ENCODE measurements at places on chromosomes 6 and 20.

DNA sequence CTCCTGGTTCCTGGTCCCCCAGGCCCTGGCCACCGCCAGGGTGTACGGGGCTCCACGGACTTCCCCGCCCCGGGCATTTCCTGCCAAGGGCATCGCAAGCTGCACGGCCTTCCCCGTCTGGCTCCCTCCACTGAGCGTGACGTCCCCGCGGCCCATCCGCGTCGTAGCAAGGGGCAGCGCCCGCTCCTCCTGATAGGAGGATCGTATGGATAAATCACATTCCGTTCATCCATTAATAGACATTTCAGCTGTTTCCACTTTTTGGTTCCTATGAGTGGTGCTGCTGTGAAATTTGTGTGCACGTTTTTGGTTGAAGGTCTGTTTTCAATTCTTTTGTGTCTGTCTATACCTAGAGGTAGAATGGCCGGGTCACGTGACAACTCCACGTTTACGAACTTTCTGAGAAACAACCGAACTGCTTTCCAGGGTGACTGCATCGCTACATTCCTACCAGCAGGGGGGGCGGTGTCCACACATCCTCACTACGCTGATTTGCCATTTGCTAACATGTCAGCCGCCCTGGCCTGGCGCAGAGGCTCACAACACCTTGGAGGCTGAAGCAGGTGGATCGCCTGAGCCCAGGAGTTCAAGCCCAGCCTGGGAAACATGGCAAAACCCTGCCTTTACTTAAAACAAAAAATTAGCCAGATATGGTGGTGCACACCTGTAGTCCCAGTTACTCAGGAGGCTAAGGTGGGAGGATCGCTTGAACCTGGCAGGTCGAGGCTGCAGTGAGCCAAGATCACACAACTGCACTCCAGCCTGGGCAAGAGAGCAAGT lies 37.7 kb downstream of the KCNQ2 start:
- peak; percentile 53 for DNase-seq

DNA sequence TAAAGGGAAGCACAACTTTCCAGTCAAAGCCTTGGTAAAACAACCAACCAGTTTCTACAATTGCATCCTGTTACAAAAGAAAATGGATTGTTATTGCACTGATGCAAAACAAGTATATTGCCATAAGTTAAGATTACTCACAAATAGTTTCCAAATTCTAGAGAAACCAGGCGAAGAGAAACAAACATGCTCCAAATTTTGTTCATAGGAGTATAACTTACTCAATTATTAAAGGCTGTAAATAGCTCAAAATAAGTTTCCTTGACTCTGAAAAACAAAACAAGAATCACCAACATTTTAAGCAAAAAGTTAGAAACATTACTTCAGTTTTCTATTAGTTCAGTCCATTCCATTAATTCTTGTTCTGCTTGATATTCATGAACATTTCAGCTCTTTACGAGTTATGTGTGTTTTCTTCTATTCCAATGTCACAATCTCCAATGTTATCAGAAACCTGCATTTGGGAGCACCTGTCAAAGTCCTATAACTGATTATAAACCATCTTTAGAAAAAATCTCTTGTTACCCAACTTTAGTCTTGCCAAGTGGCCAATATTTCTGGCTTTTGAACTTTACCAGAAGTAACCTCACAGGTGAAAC lies 137.9 kb upstream of the THBS2 start:
- no peak for DNase-seq

DNA sequence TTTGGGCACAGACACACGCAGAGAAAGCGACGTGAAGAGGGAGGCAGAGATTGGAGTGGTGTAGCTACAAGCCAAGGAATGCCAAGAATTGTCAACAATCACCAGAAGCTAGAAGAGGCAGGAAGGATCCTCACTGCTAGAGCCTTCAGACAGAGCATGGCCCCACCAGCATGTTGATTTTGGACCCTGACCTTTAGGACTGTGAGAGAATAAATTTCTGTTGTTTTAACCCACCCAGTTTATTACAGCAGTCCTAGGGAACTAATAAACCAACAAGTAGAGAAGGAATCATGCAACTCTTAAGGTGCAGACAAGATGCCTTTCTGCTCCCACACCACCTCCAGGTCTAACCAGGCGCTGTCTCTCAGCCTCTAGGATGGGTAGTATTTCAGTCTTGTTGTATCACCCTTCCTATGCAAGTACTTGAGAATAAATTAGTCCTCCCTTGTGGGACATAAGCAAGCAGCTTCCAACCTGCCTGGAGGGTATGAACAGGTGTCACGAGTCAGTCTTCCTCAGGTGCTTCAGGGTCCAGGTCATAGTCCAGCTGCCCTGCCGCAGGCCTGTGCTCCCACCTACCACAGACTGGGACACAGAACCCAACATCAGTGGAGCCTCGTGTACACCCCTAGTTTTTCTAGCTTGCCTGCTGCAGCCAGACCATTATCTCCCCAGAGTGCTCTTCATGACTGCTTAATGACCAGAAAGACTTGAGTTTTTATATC lies 46.4 kb upstream of the CCN2 start:
- DNase-seq: no peak

- no peak for DNase-seq
Observed at GRCh38 chr6:32718879-32719278, 22.3 kb upstream of the HLA-DQA2 start.

- DNase-seq: no peak
Observed at GRCh38 chr6:128240024-128240428, 280.4 kb downstream of the PTPRK start.

- no peak for DNase-seq
Observed at GRCh38 chr20:57126481-57127092, 139.9 kb downstream of the BMP7 start.

GRCh38 chr6:149111556-149112115 lies 205.9 kb upstream of the TAB2 start:
- no peak for DNase-seq

GRCh38 chr6:89368107-89368506 lies 15.6 kb upstream of the UBE2J1 start:
- peak; percentile 36 for DNase-seq

DNA sequence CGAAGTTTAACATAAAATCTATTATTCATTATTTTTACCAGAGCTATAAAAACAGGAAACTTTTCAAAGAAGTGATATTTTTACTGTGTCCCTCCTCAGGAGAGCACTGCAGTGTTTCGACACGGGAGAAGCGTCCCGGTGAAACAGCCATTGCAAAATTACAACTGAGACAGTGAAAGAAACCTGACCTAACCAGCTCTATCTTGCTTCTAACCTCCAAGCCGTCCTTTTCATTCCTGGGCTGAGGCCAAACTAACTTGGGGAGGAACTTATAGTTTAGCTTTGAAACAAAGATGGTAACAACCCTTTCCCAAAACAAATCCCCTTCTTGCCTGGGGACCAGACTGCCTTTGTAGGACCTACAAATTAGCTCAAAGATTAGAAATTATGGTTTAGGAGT lies 79.2 kb downstream of the WDR27 start:
- no peak for DNase-seq

GRCh38 chr20:32278199-32278643 lies 770 bp downstream of the KIF3B start:
- no peak for DNase-seq

DNA sequence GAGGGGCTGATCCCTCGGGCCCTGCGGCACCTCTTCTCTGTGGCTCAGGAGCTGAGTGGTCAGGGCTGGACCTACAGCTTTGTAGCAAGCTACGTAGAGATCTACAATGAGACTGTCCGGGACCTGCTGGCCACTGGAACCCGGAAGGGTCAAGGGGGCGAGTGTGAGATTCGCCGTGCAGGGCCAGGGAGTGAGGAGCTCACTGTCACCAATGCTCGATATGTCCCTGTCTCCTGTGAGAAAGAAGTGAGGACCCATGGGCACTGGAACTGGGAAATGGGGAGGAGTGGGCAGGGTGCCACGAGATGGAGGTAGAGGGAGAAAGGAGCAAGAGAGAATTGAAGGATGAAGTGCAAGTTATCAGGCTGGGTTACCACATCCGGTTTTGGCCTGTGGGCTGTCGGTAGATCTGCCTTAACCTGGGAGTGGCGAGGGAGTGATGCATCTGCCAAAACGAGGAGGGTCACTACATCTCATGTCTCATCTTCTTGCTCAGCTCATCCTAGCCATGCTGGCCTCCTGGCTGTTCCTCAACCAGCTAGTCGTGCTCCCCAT lies 5.4 kb upstream of the PHF1 start:
- no peak for DNase-seq

DNA sequence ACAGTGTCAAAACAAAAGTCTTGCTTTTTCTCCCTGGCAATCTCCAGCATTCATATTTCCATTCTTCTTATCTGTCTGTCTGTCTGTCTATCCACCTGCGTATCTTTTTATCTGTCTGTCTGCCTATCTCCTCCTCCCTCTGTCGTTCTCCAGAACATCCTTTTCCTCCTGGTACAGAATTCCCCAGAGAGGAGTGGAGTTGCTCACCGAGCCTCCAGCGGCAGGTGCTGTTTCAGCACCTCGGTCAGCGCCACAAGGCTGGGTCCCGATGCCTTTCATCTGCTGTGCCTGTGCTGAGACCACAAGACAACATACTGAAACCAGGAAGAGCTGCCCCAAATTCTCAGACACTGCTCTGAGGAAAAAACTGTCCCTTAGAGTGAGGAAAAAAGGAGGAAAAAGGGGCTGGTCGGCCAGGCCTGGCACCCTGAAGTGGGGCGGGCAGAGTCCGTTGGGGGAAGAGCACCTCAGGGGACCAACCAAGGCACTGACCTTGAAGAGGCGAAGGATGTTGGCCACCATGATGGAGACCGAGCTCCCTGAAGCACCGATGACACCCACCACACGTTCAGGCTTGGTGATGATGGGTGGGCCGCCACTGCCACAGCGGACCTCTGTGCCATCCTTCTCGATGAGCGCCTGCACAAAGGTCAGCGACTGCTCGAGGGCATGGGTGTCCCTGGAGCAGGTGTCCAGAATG lies 13.3 kb downstream of the GRM4 start:
- peak; percentile 31 for DNase-seq

- DNase-seq: no peak
Observed at GRCh38 chr20:872855-873520, 39.5 kb downstream of the FAM110A start.

DNA sequence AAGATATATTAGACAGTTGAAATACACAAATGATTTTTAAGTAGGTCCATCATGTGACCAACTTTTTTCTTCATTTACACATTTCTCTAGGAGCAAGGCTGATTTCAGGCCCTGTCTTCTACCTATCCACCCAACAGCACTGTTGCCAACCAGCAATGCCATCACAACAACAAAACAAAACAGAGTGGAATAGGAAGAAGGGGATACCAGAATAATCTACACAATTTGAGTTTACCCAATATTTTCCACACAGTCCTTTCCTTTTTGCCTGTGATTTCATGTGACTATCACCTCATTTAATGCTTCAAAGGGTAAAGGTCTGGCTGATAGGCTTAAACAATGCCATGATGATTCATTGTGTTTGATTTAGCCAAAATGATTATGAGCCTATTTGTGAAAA lies 94.9 kb downstream of the MTFR2 start:
- DNase-seq: no peak

GRCh38 chr6:163708466-163708865 lies 293.9 kb downstream of the QKI start:
- no peak for DNase-seq

DNA sequence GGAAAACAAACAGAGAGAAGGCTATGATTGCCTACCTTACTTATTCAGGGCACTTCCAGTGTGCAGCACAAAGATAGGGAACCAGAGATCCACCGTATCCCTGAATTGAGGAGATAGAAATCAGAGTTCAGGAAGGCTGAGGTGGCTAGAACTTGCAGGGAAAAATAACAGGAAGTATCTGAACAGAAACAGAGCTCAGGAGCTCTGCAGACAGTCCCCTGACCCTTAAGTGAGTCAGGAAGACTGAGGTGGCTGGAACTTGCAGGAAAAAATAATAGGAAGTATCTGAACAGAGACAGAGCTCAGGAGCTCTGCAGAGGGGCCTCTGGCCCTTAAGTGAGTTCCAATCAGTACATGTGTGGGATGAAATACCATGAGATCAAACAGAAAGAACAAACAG lies 65.4 kb downstream of the RPRD1B start:
- DNase-seq: no peak

- no peak for DNase-seq
Observed at GRCh38 chr20:37329481-37330165, 16.3 kb upstream of the SRC start.

DNA sequence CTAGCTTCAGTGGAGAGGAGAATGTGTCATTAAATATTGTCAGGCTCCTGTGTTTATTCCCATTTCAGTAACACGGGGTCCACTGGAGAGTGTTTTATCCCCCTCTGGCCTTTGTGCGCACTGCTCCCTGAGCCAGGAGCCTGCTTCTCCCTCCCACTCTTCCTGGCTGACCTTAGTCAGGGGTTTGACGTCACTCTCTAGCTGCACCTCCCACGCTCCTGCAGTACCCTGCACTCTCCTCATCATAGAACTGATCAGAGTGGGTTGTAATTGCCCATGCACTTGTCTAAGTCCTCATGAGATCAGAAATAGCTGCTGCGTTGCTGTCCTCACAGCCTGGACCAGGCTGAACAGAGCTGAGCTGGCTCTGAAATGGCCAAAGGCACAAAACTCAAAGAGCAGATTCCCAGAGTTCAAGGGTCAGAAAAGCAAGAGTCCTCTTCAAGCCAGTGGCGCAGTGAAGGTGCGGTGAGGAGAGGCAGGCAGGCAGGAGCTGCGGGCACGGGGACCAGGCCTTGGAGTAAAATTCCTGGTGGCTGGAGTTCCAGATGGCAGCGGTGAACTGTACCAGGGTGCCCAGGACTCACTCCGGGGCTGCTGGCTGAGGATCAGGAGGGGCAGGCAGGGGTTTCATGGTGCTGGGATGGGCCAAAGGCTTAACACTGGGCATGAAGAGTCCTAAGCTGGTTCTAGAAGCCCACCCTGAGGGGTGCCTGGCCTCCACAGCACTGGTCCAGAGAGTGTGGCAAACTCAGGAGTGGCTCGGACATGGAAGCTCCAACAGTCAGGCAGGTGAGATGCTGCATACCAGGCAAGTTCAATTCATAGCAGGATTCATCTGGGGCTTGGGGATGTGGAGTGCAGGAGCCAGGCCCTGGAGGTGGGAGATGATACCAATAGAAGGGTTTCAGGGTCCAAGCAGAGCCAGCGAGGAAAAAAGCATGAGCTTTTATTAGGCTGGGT lies 170.9 kb downstream of the SCP2D1 start:
- DNase-seq: no peak

DNA sequence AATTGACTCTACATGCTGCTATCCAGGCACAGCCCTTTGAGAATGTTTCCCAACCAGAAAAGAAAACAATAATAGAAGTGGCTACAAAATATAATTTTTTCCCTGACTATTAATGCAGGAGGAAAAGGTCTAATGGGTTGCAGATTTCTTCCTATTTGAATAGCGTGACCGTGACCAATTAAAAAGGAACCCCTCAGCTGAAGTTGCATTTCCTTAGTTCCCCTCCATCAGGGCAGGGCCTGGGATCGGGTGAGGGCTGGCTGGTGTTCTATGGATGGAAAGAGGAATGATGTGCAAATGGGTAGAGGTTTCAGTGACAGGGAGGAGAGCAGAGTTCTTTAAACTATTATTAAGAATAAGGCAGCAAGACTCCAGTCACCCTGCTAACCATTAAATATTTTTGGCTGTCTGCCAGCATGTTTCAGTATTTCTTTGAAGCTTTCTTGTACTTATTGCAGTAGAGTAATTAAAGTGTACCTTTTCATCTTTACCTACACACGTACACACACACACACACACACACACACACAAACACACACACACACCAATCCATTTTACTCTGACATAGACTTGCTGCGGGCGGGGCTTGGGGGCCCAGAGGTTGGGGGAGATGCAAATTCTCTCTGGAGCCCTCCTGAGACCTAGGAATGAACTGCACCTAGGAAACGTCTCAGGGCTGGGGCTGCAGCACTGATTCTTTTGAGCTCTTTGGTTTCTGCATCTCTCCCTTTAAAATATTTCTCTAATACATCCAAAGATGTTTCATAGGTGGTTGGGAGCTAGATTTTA lies 154.8 kb upstream of the SLC35B3 start:
- no peak for DNase-seq

GRCh38 chr20:32336918-32337347 lies 21.2 kb upstream of the ASXL1 start:
- DNase-seq: peak; percentile 35

All from fibroblast of skin of abdomen (primary cell).